Activated CD8-positive, alpha-beta memory T cell treated with anti-CD3 and anti-CD28 coated beads for 1 hour (primary cell): ENCODE measurements at places on chromosomes 5 and 9.

DNA sequence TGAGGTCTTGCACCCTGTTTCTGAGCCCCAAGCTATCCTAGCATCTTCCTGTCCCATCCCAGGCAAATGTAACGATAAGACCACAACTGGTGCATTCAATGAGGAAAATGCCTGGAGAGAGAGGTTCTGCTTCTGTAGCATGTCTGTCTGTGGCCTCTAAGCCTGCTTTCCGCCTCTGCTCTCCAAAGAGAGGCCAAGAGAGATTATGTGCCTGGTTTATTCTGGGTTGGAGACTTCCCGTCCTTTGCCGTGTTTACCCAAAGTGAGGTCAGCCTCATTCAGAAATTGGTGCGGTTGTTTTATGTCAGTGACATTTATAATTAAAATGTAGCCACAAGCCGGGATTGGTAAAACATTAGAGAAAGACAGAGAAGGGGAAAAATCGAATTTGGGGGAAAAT is 77.8 kb downstream of the FGF1 start:
- DNase-seq, result no peak

- no peak for DNase-seq
Observed at GRCh38 chr5:65086234-65086890, 317.6 kb downstream of the CWC27 start.

DNA sequence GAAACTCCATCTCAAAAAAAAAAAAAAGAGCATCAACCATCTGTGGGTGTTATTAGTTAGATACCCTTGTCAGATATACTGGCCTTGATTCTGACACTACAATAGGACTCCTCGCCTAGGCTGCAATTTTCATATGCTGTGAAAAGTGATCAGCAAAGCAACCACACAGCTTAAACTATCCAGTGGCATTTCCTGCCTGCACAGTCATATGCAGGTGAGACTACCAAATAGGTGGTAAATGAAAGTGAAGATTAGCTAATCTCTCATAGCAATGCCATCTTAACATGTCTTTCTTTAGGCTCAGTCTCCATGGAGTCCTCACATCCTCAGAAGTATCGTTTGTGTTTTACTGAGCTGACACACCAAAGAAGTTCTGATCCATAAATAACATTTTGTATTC is 40.8 kb downstream of the GRAMD2B start:
- no peak for DNase-seq

GRCh38 chr5:95859661-95860060 is 37.1 kb upstream of the GLRX start:
- no peak for DNase-seq

DNA sequence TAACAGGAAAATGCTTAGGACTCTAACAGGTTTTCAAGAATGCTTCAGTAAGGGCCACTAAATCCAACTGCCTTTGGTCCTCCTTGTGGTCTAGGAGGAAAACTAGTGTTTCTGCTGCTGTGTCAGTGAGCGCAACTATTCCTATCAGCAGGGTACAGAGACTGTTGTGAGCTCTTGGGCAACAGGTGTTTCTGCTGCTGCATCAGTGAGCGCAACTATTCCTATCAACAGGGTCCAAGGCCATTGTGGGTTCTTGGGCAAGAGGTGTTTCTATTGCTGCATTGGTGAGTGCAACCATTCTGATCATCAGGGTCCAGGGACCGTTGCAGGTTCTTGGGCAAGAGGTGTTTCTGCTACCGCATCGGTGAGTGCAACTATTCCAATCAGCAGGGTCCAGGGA is 256.3 kb downstream of the CDH10 start:
- no peak for DNase-seq
